ENCODE measurements at places on chromosomes 3 and 15.

DNA sequence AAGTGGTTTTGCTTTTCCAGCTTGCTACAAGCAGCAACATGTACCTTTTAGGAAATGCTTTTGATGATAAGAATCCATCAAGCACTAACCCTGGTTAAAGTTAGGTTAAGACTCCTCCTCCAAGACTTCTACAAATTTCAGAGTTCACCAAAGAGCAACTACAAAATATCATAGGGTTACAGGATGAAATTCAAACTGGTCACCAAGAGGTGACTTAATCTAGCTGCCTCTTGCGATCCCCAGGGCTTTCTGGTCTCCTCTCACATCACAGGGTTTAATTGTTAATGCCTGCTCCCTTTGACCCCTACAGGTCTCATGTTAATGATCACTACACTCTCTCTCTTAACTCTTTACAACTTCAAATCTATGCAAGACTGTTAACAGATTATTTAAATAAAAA, 66.5 kb downstream of the DPH6 start:
- no peak for DNase-seq

DNA sequence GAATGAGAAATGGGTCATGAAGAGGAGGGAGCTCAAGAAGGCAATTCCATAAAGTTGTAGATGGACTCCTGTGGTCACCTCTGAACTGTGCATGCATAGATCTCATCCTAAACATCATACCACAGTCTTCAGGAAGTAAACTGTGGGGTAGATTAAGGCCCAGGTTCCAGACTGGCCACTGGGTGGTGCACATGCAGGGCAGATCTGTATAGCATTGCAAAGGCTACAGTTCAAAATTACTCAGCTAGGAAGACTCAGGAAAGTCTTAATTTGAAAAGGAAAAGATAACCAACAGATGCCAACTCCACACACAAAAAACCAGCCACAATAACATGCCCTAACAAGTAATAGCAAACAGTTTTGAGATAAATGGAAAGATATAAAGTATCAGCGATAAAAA, 20.3 kb downstream of the KY start:
- no peak for DNase-seq

- no peak for DNase-seq
Observed at GRCh38 chr3:196600359-196600758, 31.9 kb downstream of the FBXO45 start.

GRCh38 chr15:51846066-51846462, 16.6 kb downstream of the TMOD3 start:
- no peak for DNase-seq

DNA sequence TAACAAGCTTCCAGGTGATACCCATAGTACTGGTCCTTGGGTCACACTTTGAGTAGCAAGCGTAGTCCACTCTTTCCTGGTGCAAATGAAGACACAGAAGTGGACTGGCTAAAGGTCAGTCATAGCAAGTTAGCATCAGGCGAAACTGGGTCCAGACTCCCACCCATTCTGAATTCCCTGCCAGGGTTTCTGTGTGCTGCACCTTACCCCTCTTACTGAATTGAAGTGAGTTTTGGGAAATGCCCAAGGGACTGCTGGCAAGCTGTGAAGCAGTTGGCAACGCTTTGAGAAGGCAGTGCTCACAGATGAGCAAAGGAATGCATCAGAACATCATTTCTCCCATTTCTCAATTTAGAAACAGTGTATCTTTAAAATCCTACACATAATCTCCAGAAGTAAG, 1.8 kb upstream of the LSG1 start:
- DNase-seq: no peak

GRCh38 chr15:28094732-28095521, 4.2 kb downstream of the OCA2 start:
- no peak for DNase-seq

GRCh38 chr3:45153658-45154437, 7.7 kb upstream of the CDCP1 start:
- no peak for DNase-seq

DNA sequence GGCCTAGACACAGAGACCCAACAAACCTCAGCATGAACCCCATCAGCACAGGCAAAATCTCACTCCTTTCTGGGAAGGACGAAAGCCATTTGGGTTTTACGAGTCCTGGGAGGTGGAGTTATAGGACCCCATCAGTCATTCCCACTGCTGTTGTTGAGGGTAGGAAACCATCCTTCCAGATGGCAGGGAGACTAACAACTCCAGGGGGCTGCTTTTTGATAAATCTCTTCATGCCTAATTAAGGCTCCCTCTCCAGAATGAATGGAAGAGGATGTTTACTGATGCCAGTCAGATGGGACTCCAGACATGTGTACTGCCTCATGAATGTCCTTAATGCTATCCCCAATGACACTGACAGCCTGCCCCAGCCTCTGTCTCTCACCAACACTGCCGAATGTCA, 75.3 kb downstream of the ST8SIA2 start:
- no peak for DNase-seq

DNA sequence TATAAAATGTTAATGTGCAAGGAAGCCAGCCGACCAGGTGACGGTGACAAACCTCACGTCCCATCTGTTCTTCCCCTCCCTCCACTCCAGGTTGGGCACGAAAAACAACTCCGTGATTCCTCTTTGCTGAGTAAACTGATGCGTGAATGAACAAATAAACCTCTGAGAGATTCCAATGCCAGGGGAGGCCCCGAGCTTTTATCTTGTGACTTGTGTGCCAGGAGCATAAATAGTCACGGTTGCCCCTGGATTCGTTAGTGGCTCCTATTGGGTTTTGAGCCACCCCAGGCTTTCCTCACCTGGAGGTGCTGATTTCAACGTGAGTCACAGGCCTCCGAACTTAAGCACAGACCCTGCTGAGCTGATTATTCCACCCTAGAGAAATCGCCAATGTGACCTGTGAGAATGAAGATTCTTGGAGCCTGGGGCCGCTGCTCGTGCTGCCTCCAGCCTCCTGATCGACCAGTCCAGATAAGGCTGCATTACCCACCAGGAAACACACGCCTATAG, 119.2 kb downstream of the SHQ1 start:
- no peak for DNase-seq

- no peak for DNase-seq
Observed at GRCh38 chr3:106290304-106290997, 421.6 kb upstream of the CBLB start.

DNA sequence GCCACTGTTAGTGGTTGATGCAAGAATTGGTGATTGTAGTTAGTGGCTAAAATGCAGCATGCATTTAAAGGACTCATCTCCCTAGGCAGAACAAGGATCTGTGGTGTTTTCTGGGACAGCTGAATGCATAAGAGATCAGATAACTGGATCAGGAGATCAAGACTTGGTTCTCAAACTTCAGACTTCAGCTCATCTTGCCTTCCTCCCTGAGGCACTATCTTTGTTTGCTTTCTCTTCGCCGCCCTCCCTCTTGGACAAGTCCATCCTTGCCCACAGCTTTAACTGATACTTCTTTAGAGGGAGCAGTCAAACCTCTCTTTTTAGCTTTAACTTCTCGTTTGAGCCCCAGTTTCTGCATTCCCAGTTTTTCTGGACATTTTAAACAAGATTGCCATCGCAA, 195.4 kb upstream of the TPRG1 start:
- DNase-seq: no peak

DNA sequence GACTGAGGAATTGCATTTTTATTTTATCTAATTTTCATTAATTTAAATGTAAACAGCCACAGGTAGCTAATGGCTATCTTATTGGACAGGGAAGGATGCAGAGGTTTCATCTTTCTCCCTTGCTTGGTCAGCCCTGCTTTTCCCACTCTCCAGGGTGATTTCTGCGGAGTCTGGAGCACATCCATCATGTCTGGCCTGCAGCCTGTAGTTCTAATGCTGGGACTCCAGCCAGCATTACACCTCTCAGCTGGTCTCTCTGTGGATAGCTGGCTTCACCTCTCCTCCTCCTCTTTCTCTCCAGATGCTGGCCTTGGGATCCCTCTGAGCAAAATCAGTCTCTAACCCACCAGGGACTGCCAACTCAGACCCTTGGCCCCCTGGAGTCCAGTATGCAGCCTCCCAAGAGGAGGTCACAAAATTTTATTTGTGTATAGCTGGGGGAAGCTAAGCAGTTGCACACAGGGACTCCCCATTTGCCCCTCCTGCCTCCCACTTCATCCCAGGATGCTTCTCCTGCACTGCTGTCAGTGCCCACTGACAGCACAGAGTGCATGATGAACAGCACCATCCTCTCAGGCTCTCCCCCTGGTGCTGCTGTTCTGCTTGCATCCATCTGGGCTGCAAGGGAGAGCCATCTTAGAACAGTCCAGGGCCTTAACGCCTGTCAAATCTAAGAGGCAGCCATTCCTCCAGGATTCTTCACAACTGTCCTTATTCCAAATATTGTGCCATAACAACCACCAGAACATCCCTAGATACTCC, 1.7 kb downstream of the BFSP2 start:
- DNase-seq: peak; percentile 52

GRCh38 chr15:38930851-38931572, 366.4 kb upstream of the RASGRP1 start:
- no peak for DNase-seq

- no peak for DNase-seq
Observed at GRCh38 chr15:34001536-34001935, 33.2 kb downstream of the CHRM5 start.

DNA sequence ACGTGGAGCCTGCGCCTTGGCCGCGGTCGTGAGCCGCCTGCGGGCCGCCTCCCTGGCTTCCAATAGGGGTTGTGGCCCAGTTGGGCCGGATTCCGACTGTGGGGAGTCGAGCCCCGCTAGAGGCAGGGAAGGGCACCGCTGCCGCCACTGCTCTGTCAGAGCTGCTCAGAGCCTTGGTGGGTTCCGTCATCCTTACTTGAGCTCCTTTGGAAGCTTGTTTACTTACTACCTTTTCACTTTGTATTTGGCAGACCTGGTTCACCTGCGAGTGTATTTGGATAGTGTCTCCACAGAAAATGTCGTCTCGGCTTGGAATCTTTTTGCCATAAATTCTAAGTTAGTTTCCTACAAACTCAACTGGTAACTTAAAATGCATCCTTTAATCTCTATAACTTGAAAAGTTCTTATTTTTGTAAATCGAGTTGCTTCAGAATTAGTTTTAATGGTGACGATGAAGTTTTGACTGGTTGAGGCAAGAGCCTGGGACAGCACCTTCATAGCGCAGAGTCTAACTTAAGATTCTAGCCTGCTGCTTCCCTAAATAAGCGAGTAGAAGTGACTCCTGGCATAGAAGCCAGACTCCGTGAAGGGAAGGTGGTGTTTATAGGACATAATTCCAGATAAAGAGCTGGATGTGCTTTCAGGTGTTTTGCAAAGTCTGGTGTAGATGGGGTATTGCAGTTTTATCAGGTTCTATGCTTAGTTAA, 800 bp downstream of the DAG1 start:
- peak; percentile 26 for DNase-seq

DNA sequence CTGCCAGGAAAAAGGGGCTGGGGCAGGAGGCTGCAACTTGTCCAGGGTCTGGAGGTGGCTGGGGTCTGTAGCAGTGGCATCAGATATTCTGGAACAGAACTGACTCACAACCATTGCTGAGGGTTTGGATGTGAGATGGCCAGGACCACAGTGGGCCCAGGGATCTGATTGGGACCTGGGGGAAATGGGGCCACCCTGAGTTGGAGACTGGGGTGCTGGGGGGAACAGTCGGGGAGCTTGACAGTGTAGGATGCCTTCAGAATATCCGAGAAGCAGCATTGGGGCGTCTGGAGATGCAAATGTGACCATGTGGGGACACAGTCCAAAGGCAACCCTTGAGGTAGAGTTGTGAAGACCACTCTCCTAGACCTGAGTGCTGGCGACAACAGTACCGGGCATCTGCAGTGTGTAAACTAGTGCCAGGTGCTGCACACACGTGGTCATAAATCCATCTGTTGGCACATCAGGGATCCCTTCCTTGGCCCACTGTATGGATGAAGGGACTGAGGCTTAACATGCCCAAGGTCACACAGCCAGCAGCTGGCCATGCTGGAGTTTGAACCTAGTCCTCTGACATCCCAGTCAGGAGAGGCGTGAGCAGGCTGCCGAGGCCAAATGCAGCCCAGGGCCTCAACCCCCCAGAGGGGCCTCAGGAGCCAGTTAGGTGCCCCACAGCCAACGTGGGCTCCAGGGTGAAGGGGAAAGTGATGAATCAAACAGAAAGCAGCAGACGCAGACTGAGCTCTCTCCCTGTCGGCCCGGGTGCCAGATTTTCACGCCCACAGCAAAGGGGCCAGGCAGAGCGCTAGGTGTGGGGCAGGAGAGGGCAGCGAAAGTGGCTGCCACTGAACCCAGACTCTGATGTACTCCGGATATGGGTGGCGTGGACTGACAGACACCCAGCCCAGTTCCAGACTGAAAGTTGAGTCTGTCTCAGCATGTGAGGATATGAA, 18.8 kb downstream of the HEMK1 start:
- DNase-seq: no peak

DNA sequence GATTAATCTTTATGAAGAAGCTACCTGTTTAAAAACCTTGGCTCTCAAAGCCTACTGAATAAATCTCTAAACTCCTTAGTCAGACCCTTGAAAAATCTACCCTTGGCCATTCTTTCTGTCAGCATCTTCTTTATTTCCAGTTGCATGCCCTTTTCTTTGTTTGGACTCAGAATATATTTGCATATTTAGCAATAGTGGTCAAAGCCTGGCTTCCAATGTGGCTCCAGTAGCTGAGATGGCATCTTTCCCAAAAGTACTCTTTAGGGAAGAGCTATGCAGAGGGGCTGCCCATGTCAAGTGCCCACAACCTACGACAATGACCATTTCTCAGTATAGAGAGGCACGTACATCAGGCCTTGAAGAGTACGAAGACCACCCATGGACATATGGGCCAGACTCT, 47.2 kb downstream of the TLNRD1 start:
- DNase-seq: peak; percentile 42

DNA sequence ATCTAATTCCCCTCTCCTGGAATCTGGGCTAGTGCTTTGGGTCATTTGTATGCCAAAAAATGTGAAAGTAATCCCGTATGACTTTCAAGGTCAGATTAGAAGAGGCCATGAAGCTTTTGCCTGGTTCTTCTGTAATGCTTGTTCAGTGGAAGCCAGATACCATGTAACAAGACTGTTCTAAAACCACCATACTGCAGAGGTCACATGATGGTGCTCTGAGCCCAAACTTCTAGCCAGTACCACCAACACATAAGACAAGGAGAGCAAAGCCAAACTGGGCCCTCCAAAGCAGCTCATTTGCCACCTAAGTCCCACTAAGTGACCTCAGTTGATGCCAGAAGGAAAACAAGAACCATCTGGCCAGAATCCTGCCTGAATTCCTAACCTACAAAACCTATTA, 64.3 kb upstream of the MELTF start:
- no peak for DNase-seq

- no peak for DNase-seq
Observed at GRCh38 chr3:103181160-103181559, 746.3 kb downstream of the ZPLD1 start.
